ENCODE measurements at places on chromosomes 4 and X.

GRCh38 chr4:122012735-122013134 is 60.9 kb upstream of the TRPC3 start:
- DNase-seq, result no peak

DNA sequence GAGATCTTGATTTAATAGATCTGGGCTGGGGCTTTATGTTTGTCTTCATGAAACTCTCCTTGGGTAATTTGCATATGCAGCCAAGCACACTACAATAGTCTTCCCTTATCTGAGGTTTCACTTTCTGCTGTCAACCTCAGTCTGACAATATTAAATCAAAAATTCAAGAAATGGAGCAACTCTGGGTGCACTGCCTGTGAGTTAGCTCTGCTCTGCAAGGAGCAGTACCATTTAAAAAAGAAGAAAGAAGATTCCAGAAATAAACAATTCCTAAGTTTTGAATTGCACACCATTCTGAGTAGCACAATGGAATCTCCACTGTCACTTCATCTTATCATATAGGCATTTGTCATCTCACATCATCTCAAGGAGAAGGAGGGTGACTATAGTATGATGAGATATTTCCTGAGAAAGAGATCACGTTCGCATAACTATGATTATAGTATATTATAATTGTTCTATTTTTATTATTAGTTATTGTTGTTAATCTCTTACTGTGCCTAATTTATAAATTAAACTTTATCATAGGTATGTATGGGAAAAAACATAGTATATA is 9.4 kb downstream of the FNIP2 start:
- DNase-seq, result no peak

- DNase-seq, result no peak
Observed at GRCh38 chr4:124435274-124435950, 277.1 kb downstream of the ANKRD50 start.

GRCh38 chr4:155615081-155615887 is 51.4 kb upstream of the GUCY1A1 start:
- DNase-seq, result no peak

DNA sequence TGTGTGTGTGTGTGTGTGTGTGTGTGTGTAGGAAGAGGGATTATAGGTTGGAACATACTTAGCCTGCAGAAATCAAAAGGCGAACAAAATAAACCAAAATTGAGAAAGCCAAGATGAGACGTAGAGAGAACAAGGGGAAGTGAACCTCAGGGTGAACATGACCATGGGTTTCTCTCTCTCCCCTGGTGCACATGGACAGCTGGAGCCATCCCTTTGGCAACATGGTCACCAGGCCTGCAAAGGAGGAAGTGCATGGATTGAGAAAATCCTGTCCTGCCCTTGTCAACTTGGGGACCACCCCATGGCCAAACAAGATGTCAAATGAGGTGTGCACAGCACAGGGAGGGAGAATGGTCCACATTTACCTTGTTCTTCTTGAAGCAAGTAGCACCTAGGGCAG is 23.1 kb downstream of the LGI2 start:
- DNase-seq, result no peak

DNA sequence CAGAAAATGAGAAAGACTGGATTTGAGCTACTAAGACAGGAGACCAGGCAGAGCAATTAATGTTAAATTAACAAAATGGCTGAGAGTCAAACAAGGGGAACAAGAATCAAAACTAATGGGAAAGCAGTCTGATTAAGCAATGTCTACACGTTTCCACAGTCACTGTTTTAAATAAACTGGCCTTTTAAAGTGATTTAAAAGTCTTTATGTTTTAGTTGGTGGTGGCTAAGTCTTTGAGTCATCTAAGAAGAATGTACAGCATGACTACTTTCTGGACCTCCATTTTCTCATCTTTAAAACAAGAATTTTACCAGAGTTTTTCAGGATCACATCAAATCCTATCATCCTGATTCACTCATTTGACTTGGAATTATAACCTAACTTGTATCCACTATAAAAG is 233.8 kb downstream of the ENOX2 start:
- no peak for DNase-seq

DNA sequence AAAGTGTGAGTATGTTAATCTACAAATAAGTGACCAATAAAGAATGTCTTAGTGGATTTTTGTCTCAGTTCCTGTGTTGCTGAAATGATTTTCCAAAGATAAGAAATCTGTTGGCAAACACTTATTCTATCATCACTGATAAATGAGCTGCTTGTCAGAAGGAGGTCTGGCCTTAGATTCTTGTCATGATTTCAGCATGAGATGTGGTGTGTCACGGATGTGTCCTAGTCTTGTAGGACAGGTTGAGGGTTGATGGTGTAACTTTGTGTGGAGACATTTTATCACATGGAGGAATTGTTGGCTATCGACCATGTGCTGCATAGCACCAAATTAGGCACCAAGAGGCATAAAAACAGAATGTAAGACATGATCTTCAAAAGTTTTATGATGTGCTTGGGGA is 31.8 kb upstream of the LIMCH1 start:
- DNase-seq, result no peak

DNA sequence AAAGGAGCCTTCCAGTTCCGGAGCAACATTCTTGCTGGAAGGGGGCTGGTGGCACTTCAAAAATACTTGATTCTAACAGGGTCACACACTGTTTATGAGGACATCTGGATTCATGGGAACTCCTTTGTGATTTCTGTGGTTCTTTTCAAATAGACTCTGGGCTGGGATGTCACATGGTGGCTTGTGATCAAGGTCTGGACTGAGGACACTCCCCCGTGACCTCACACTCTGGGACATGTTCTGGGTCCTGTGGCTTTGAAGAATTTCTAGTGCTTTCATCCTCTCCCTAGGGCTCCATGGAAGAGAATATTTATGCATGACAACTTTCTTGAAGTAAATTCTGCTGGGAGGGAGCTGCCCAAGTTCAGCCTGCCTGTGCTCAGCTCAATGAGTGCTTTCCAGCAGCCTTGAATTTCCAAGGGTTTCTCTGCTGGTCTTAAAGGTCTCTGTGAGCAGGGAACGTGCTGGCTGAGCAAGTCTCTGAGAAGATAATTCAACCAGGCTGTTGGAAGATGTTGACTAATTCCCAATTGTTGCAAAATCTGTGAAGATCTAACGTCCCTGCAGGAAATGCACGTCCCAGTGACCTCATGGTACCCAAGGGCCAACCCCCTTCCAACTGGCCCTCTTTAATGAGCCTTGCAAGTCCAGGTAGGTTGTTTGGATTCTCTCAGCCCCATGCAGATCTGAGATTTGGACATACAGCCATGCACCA is 36.3 kb downstream of the GPR143 start:
- no peak for DNase-seq

DNA sequence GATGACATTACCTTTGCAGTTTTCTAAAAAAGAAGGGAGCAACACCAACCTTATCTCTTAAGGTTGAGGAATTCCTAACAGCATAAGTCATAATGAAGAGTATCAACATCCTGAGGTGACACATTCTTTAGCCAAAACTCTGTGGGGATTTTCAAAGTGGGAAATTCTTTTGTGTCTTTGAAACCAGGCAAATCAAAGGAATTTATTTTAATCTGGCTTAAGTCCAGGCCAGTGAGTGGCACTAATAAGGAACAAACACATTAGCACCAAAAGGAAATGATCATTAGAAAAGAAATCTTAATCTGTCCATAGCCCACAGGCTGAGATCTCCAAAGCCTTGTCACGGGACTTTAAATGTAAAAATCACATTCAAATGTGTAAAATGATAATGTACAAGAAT is 110.1 kb downstream of the LARP7 start:
- no peak for DNase-seq

GRCh38 chr4:37599092-37599790 is 86.9 kb downstream of the RELL1 start:
- DNase-seq, result no peak

GRCh38 chrX:264634-265455 is 16.3 kb upstream of the PLCXD1 start:
- no peak for DNase-seq

DNA sequence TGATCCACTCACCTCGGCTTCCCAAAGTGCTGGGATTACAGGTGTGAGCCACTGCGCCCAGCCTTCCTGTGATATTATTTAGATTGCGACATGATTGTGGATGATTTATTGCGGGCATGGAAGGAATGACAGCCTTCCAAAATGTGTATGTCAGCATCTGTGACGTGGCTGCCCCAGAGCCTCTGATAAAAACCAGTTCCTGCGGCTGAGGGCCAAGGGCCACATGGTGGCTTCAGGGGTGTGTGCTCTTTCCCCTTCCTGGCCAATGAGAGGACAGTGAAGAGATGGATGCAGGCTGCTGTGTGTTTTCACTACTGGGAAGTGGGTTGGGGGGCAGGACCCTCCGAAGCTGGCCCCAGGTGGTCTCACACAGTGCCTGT is 57.4 kb upstream of the HGFAC start:
- no peak for DNase-seq

GRCh38 chrX:85836868-85837267 is 210.5 kb downstream of the CHM start:
- DNase-seq, result no peak

Data from activated T-helper 1 cell treated with anti-CD3 and anti-CD28 coated beads, Interleukin-12 subunit alpha, Interleukin-12 subunit beta, Interleukin-2, Interleukin-4 antibody, amounts not matched to agents 30 ng/mL and 10 ng/mL and 1 ng/mL, durations not matched to agents 14 hours and 24 hours and 36 hours (primary cell).